Naive thymus-derived CD8-positive, alpha-beta T cell (primary cell): ENCODE measurements at places on chromosomes 7 and 10. TPM values are rescaled to one million over a fixed set of nuclear protein-coding genes. Genes with fewer than 3 reads are reported as not detected.
A peak's percentile ranks its signal among the peaks of the same experiment; 100 is the strongest.

- DNase-seq = no peak
Measured at GRCh38 chr10:49139846-49140195, 6.0 kb upstream of the FAM170B start.

GRCh38 chr10:93267521-93267920 is 193.8 kb downstream of the CYP26A1 start:
- DNase-seq = no peak

GRCh38 chr10:16945593-16945992 is 128.4 kb upstream of the RSU1 start:
- no peak for DNase-seq

DNA sequence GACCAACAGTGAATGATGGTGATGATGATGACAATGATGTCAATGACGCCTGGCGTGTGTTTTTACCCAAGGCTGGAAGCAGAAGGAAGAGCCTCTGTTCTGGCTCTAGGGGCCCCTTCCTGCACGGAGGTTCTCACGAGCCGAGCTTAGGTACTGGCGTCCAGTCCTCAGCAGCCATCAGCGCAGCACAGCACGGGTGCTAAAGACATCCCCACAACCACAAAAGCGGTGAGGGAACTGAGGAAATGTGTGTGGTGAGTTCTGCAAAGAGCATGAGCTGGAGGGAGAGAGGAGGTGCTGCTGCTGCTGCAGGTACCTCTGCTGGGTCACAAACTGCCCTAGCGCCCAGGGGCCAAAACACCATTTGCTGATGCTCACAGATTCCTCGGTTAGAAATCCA is 81.6 kb downstream of the SFMBT2 start:
- no peak for DNase-seq

DNA sequence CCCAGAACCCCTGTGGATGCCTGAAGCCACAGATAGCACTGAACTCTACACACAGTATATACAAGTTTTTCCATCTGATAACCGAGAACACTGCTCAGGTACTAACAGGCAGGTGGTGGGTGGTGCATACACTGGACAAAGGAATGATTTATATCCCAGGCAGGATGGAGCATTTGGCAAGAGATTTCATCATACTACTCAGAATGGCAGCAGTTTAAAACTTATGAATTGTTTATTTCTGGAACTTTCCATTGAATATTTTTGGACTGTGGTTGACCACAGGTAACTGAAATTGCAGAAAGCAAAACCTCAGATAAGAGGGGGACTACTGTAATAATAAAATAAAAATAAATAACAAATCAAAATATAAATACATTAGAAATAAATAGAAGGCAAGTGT is 10.9 kb upstream of the KCNMA1 start:
- DNase-seq = no peak

DNA sequence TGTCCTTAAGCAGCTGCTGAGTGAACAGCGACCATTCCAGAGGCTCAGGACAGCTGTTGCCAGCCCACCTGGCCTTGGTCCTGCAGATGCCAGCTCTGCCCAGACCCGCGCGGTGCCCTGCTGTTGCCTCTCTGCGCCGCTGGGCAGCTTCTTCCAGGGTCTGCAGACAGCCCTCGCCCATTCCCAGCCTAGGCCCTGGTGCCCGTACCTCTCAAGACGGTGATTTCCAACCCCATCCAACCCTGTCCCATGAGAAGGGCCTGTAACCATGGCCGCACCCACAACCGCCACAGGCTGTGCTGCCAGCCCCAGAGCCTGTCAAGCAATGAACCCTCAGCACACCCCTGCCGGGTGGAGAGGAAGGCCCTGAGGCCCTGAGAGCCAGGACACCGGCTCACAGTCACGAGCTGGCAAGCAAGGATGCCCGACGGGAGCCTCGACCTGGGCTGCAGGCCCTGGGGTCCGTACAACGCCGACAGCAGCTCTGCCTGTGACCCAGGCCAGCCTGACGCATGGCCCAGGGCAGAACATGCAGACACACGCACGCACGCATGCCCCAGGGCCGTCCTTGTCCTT is 231.9 kb downstream of the MAD1L1 start:
- no peak for DNase-seq

DNA sequence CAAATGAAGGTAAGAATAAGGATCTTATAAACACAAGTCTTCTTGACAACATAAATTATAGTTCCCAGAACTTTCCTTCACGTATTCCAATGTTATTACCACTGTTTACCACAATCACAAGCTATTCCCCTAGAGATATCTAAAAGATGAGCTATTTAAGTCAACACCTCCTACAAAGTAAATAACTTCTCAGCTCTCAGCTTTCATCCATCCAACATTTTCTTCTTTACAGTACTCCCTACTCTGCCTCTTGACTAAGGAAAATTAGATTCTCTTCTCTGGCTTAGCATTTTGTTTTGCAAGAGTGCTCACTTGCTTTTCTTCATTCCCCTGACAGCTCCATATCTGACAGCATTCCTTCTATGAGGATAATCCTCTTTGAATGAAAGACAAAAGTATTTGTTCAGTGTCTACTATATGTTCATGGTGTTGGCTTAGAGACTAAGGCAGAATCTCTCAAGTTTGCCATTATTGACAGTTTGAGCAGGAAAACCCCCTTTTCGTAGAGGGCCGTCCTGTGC is 93.0 kb upstream of the IL6 start:
- no peak for DNase-seq

GRCh38 chr10:110694820-110695538 is 50.8 kb downstream of the RBM20 start:
- DNase-seq = no peak

- no peak for DNase-seq
Measured at GRCh38 chr10:31186225-31187000, 132.6 kb upstream of the ZEB1 start.

DNA sequence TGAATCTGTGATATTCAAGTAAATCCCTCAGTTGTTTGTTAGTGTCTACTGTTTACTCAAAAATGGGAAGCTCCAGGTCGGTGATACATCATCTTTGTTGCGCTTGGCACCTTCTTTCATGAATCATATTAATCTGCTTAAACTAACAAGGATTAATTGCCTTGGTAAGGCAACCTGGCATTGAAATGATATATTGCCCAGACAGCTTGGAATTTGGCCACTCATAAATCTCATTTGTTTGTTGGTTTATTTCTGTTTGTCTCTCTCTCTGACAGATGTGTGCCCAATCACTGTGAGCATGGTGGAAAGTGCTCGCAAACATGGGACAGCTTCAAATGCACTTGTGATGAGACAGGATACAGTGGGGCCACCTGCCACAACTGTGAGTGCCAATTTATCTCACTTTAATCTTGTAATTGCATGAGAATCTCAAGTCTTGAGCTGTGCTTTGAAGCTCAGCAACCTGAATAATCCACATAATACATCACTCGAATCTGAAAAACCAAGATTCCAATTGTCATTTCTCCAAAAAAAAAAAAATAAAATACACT is 1104.8 kb upstream of the C7orf33 start:
- DNase-seq = no peak

GRCh38 chr10:113302062-113302461 is 250.8 kb upstream of the HABP2 start:
- DNase-seq = no peak

GRCh38 chr7:30502470-30503251 is 2.0 kb downstream of the GGCT start:
- DNase-seq = no peak

DNA sequence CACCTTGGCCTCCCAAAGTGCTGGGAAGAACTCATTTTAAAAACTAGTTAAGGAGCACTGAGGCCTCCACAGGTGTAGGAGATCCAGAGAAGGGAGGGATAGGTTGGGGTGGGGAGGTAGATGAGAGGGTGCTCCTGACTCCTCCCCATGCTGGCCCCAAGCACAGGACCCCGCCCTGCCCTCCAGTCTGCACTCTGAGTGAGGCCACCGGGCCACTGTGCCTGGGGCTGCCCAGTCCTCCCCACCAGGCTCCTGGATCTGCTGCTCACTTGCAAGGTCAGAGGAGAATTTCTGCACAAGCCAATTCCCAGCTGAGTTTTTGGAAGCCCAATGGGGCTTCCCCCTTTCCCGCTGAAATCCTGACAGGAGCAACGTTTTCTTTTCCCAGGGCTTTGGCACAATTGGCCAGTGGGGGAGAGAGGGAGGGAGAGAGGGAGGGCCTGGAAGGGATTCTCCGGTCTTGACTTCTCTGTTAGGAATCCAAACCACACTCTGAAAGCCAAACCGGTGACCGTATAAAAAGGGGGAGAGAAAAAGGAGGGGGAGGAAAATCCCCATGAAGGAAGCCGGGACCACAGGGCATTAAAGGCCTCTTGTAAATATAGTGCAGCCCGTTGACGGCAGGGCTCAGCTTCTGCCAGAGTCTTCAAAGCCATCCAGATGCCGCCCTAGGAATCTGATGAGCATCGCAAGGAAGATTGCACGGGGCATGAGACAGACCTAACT is 116.2 kb downstream of the SH3PXD2A start:
- DNase-seq = no peak

DNA sequence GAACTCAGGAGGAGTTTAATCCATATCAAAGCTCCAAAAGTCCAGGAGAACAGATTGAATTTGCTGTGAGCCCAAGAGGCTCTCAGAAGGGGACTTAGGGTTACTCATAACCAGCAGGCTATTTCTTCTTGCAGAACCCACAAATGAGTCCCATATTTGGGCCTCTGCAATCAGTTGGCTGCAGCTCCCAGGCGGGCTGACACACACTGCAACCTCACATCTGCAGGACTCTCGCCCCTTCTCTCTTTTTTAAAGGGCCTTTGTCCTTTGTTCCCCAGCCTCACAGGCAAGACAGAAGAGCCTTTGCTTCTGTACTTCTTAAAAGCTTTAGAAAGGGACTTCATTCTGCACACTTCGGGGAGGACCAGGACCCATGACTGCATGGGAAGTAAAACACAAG is 26.7 kb downstream of the CREB3L2 start:
- no peak for DNase-seq

- no peak for DNase-seq
Measured at GRCh38 chr10:110107430-110107829, 99.6 kb downstream of the ADD3 start.

DNA sequence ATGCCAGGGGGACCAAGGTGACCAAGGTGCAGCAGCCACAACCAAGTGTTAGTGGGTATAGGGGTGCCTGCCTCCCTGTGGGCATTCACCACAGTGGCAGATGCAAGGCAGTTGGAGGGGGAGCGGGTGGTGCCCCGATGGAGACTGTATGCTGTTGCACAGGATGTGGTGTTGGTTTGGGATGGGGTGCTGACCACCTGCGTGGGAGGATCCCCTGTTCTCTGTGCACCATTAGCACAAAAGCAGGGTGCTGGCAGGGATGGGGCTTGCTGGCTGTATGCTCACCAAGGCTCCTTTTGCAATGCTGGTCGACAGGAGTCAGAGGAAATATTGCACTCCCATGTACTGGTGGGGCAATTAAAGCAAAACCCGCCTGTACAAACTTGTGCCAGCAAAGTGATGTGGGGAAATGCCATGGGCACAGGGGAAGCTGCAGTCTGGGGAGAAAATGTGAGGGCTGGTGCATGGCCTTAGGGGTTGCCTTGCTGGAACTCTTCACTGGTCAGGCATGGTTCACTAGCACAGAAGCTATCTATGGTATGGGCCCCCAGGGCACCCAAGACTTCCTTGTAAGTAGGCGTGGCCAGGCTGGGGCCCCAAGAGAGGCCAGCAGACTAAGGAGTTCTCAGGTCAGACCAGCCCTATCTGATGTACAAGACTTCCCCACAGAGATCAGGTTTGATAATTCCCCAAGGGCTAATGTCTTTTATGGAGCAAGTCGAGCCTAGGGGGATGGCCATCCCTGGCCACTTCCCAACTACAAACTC is 51.9 kb upstream of the GNAT3 start:
- DNase-seq = no peak

DNA sequence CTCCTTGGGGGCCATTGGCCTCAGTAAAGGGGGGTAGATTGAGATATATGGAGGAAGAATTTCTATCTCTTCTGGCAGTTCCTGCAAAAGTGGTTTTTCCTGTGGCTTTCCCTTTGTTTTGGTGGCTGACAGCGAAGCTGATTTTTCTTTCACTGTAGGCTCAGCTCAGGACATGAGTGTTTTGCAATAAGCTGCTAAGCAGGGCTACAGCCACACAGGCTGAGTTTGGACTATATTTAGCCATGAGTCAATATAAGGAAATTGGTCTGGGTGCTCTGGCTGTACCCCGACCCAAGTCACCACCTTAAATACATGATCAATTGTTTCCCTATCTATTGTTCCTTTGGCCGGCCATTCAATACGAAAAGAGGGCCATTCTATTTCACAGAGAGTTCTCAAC is 212.7 kb upstream of the KCND2 start:
- DNase-seq = no peak

GRCh38 chr7:106372595-106373318 is 88.0 kb upstream of the NAMPT start:
- DNase-seq = no peak

DNA sequence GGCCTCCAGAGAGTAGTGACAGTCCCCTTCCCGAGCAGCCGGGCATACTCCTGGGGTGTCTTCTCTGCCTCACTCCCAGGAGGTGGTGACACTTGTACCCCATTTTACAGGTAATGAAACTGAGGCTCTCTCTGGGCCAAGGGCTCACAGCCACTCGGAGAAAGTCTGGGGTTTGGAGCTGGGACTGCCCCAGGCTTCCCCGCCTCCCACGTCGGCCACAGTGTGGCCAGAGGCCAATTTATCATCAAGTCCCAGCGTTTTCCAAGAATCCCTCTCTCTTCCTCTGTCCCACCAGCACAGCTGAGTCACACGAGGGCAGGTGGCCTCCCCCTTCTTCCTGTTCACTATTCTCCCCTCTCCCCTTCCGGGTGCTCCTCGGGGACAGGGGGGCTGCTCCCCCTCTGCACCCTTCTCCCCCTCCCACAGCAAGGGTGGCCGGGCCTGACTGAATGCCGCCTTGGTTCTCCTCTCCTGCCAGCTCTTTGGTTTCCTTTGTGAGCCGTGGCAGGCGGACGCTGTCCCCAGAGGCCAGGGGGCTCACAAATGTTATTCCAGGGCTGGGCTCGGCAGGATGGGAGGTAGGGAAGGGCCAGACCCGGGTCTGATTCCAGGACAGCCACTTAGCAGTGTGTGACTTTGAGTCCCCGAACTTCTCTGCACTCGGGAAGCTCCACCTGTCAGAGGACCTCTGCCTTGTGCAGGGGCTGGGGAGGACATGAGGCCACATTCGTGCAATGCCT is 17.7 kb downstream of the CLIP2 start:
- DNase-seq = peak; percentile 9

- no peak for DNase-seq
Measured at GRCh38 chr10:86803156-86803555, 46.7 kb downstream of the BMPR1A start.

DNA sequence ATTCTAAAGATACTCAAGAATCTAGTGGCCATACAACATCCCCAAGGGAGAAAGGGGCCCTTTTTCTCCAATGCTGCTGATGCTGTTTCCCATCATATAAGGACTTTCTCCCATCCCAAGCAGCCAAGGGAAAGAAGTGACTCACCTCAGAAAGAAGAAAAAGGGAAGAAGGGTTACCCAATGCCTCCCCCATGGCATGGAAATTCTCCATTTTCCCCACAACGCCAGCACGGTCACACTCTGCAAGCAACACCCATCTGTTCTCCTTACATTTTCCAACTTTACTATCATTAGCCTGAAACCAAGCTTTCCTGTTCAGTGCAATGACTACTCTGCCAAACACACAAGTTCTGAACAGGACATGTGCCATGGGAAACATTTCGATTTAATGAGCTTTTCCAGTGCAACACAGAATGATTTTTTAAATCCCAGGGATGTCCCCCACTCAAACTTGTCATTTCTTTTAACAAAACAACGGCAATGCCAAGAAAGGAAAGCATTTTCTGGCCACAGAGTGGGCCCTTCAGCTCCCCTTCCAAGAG is 67.9 kb downstream of the PTPRN2 start:
- DNase-seq = no peak

Gene PPP1R17
- total RNA-seq = not detected

Gene CEP55
- not detected for total RNA-seq

Gene SMKR1
- total RNA-seq = 3.8 TPM

Gene TDRD1
- 0.11 TPM for total RNA-seq

Gene P4HA1
- 16.0 TPM for total RNA-seq

Gene MSS51
- total RNA-seq = 5.9 TPM

Gene MRLN
- total RNA-seq = not detected
